ENCODE measurements at places on chromosomes 3 and 15. TPM values are rescaled to one million over a fixed set of nuclear protein-coding genes. Genes with fewer than 3 reads are reported as not detected.

ZDHHC23 gene
- polyA plus RNA-seq: 10.1 TPM

FAM3D gene
- 0.91 TPM for polyA plus RNA-seq

POLR2M gene
- 102 TPM for polyA plus RNA-seq

GRCh38 chr3:7999384-7999783, 502.2 kb upstream of the LMCD1 start:
- no peak for DNase-seq

DNA sequence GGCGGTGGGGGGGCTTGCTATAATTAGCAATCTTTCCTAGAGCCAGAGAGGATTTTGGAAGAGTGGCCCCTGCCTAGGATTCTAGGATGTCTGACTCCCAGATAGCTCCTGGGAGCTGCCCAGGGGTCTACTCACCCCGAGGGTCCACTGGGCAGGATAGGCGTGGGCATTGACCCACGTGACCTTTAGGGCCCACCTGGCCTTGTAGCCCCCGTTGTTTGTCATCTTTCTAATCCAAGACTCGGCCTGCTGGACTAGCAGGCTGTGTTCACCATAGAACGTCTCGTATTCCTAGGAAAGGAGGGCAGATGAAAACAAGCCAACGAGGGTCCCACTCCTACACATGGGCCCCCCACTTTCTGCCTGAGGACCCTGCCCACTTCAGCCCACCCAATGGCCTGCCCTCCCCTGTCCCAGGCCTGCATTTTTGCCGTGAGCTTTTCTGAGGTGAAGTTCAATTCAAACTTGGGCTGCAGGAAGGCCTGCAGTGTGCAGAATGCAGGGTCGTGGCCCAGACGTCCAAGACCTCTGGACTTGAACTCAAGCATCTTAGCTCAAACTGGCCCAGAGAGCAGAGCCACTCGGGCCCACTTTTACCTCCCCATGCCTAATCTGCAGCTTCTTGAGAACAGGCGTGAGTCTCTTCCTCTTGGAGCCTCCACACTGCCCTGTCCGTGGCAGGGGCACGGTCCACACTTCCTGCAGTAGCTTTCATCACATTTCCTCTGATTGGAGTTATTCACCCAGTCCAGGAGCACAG, 41.5 kb downstream of the MUC4 start:
- DNase-seq: no peak

ZNF80 gene
- polyA plus RNA-seq: 0.06 TPM

GRCh38 chr3:134211797-134212196, 38.9 kb downstream of the RYK start:
- no peak for DNase-seq

PRSS50 gene
- polyA plus RNA-seq: 2.4 TPM

GRCh38 chr3:14925729-14926591, 21.4 kb upstream of the NR2C2 start:
- peak; percentile 61 for DNase-seq

SUCNR1 gene
- polyA plus RNA-seq: 7.6 TPM

CSTA gene
- 0.37 TPM for polyA plus RNA-seq

DNA sequence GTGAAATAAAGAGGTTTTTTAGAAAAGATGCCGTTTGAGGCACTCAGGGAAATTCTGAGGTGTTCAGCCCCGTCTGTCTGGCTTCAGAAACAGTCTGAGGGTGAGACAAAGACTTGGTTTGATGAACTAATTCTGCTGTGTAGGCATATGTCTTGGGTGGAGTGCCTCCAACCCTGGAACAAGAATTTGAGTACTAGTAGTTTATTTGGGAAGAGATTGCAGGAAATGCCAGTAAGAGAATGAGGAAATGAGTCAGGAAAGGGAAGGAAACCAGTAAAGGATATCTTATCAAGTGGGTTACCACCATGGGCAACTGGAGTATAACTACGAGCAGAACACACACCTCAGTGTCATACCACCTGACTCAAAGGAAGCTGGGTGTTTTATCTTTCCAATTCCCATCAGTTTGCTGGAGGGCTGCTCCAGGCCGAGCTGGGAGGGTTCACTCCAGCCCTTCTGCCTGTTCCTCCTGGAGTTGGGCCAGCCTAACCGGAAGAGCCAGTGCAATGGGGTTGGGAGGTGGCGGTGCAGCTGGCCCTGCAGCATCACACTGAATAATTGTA, 75.3 kb downstream of the TGFBR2 start:
- DNase-seq: no peak

ERICH6 gene
- 0.50 TPM for polyA plus RNA-seq

EPHB3 gene
- polyA plus RNA-seq: 29.2 TPM

FOXL2NB gene
- polyA plus RNA-seq: not detected

- no peak for DNase-seq
Observed at GRCh38 chr15:45704329-45705249, 69.8 kb downstream of the SQOR start.

DNA sequence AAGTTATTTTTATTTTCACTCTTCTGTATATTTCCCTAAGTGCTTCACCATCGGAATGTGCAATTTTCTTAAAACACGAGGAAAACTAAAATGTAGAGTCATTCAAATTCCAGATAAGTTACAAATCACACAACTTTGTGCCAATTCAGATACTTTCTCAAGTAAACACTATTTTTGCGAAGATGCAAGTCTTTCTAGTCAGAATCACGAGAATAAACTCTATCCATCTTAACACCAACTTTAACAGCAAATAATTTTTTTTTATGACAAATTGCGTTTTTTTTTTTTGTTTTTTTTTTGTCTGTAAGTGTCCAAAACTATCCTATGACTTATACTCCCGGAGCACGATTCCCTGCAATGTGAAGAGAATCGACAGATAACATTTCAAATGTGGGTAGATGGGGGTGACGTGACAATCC, 1.3 kb downstream of the STAG1 start:
- no peak for DNase-seq

GRCh38 chr3:110881069-110881468, 190.5 kb upstream of the NECTIN3 start:
- no peak for DNase-seq

GRCh38 chr3:45462522-45463265, 74.3 kb downstream of the LARS2 start:
- DNase-seq: no peak

GRCh38 chr3:13105181-13105895, 32.1 kb upstream of the IQSEC1 start:
- DNase-seq: no peak

ABHD5 gene
- polyA plus RNA-seq: 24.4 TPM

DNA sequence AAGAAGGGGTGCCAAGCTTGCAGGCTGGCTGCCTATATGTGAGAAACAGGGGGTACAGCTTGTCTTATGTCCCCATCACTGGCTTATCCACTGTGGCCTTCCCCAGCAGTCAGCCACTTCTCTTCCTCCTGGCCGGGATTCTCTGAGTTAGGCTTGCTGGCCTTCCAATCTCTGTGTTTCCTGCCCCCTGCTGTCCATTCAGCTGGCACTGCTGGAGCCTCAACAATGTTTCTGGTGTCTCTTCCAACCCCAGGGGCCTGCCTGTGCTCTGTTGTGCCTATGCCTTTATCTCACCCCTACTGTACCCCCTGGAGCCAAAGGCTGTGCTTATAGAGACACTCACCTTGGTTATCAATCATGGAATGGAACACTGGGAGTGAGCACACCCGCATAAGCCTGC, 36.5 kb downstream of the ANAPC13 start:
- DNase-seq: no peak

DNA sequence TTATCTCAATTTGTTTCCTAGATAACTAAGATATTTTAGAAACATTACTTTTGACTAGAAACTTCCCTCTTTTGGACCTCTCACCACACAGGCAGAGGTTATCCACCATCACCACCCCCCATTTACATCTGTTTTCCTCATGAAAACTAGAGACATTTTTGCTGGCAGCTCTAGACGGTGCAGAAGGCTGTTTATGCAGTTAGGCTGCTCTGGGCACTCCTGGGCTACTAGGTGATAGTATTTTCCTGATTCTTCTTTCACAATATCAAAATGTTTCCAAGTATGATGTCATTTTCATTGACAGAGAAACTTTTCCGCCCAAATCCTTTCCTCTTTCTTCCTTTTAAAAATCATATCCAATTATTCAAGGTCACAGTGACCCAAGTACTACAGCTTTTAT, 67.1 kb downstream of the PLOD2 start:
- no peak for DNase-seq

All from right renal cortex interstitium (tissue), 3 donors.